Keratinocyte (primary cell): ENCODE measurements at places on chromosomes 3 and 15. TPM values are rescaled to one million over a fixed set of nuclear protein-coding genes. Genes with fewer than 3 reads are reported as not detected.

- no peaks in the 10 kb centered on the region for H3K27me3 ChIP-seq
- no peak overlapping the region for H3K4me3 ChIP-seq
- no peaks in the 10 kb centered on the region for H3K4me1 ChIP-seq
- H3K36me3 ChIP-seq: no peaks in the 10 kb centered on the region
- DNase-seq: no peak
These were observed 45.9 kb downstream of the POLR2M start for GRCh38 chr15:57752436-57752835.

KIF15 gene
- 0.53 to 2.8 TPM (median 2.1 TPM) in 3 replicates for polyA plus RNA-seq

DNA sequence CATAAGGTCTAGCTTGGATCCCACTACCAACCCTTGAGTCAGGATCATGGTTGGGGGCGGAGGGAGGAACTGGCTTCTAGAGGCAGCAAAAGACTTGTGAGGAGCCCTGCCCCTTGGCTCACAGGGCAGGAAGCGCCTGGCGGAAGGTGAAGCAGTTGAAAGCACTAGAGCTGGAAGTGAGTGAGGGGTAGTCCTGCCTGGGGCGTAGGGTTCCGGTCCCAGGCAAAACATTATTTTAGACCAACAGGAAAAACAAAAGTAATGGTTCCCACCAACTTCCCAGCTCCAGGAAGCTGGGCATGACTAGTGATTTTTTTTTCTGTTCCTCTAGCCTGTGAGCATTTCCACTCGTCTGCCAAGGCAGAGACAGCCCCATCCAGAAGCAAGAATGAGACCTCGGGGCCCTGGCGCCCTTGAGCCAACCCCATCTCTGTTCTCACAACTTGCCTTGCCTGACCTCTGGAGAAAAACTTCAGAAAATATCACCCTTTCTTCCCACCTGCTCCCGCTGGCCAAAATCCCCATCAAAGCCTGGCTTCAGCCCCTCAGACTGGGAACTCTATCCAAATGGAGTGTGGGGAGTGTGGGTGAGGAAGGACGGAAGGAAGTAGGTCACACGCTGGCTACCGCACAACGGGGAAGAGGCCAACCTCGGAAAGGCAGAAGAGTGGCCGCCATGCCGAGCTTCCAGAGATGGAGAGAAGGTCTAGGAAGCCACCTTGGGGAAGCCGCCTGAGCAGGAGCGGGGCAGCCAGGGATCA is 57.5 kb downstream of the RBPMS2 start:
- H3K27me3 ChIP-seq: no peaks in the 10 kb centered on the region
- H3K36me3 ChIP-seq: no peaks in the 10 kb centered on the region
- H3K27ac ChIP-seq: no peak overlapping the region
- no peak for DNase-seq

DNA sequence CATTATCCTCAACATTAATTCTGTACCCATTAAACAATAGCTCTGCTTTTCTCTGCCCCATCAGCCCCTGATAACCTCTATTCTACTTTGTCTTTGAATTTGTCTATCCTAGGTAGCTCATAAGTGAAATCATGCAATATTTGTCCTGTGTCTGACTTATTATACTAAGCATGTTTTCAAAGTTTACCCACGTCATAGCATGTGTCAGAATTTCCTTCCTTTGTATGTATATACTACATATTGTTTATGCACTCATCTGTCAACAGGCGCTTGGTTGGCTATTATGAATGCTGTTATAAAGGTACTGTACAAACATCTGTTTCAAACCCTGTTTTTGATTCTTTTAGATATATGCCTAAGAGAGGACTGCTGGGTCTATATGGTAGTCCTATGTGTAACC is 18.2 kb downstream of the CSNK1G1 start:
- H3K27ac ChIP-seq: no peak overlapping the region
- no peaks in the 10 kb centered on the region for H3K27me3 ChIP-seq
- DNase-seq: no peak
- H3K36me3 ChIP-seq: peaks cover 1% of the 10 kb centered on the region
